GM04504 (cell line): ENCODE measurements at places on chromosomes 4 and X.

- DNase-seq, result no peak
Measured at GRCh38 chr4:130186931-130187330, 1091.0 kb downstream of the C4orf33 start.

GRCh38 chr4:121216461-121216860 lies 52.3 kb upstream of the TNIP3 start:
- DNase-seq, result no peak

- DNase-seq, result no peak
Measured at GRCh38 chr4:19134685-19135084, 1113.1 kb upstream of the LCORL start.

DNA sequence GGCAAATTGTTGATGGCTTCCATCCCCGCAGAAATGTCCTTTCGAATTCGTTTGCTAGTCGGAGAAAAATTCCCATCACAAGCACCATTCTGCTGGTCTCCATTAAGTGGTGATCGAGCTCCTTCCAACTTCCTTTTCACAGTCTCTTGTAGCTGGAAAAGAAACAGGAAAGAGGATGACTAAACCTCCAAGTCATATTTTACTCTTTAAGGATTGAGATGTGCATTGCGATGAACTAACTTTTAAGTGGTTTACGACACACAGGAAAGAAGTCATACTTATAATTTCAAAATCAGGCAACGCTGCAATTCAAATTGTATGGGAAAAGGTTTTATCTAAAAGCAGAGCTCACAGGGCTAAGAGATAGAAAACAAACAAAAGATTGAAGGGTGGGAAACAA lies 225.2 kb downstream of the MGST2 start:
- DNase-seq, result peak; percentile 58

GRCh38 chr4:82692101-82692780 lies 106.4 kb downstream of the SCD5 start:
- DNase-seq, result no peak

DNA sequence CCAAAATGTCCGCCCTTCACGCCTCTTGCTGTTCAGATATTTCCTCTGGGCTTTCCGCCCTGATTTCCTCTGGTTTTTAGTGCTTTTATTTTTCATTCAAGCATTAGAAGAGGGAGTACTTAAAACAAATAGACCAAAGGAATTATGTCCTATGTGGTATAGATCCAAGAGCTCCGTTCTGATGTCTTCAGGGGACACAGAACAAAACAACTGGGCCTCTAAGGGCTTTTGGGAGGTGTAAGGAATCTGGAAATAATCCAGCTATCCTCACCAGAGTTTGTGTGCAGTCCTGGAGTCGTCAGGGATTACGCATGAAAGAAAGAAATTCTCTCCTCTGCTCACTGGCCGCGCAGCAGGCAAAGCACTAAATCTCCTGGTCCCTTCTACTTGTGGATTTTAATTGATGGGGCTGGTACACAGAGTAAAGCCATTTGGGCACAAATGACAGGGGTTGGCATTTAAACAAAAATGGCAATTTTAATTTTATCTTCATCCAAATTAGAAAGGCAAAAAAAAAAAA lies 999.2 kb downstream of the ADGRL3 start:
- no peak for DNase-seq

DNA sequence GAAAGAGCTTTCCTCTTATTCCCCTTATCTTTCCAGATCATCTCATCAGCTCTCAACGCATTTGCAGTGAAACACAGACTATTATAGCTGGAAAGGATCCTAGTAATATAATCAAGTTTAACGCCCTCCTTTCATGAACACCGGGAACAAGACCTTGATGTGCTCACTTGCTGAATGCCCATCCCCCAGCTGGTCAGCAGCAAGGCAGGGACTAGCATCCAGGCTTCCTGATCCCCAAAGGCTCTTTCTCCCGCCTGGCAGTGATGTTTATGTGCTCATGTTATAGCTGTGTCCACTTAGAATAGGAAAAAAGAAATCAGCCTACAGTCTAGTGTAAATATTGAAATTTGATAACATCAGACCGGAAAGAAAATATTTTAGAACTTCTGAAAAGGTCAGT lies 24.6 kb downstream of the GPC4 start:
- DNase-seq, result no peak

GRCh38 chr4:147136310-147136709 lies 190.6 kb upstream of the TTC29 start:
- DNase-seq, result no peak

DNA sequence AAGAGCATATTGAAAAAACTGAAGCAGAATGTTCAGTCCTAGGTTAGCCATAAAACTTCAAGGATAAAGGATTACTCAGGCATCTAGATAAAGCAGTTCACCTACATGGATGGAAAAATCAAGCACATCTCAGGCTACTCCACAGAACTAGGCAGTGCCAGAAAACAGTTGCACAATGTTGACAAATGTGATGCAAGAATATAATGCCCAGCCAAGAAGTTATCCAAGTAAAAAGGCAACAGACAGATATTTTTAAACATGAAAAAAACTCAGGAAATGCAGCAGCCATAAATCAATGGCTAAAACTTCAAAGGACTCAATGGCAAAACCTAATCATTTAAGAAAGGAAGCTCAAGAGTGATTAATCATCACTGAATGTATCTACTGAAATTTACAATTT lies 456.0 kb upstream of the FAM241A start:
- DNase-seq, result peak; percentile 69

- DNase-seq, result no peak
Measured at GRCh38 chrX:133676344-133677122, 261.2 kb upstream of the GPC4 start.

DNA sequence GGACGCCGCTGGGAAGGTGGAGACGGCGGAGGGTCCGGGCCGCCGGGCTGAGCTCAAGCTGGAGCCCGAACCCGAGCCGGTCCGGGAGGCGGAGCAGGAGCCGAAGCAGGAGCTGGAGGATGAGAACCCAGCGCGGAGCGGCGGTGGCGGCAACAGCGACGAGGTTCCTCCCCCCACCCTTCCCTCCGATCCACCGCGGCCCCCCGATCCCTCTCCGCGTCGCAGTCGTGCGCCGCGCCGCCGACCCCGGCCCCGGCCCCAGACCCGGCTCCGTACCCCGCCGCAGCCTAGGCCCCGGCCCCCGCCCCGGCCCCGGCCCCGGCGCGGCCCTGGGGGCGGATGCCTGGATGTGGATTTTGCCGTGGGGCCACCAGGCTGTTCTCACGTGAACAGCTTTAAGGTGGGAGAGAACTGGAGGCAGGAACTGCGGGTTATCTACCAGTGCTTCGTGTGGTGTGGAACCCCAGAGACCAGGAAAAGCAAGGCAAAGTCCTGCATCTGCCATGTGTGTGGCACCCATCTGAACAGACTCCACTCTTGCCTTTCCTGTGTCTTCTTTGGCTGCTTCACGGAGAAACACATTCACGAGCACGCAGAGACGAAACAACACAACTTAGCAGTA lies 483 bp downstream of the USP27X start:
- no peak for DNase-seq

- no peak for DNase-seq
Measured at GRCh38 chrX:114976292-114976691, 41.1 kb downstream of the IL13RA2 start.

DNA sequence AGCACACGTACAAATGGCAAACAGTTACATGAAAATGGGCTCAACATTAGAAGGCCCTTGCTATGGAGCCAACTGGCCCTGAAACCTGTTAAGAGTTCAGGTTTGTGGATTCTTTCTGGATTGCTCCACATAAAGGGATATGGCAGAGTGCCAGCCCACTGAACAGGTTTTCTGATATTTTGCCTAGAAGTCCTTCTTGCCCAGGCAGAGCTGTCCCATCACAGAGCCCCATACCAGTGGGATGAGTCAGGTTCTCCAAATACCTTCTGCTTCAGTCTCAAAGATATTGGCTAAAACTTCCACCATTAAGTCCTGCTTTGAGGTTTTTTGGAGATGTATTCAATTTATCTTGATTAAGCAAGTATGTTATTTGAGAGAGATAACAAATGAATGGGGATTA lies 146.8 kb upstream of the IL1RAPL2 start:
- DNase-seq, result no peak

GRCh38 chrX:132058050-132058449 lies 34.9 kb downstream of the STK26 start:
- DNase-seq, result no peak

DNA sequence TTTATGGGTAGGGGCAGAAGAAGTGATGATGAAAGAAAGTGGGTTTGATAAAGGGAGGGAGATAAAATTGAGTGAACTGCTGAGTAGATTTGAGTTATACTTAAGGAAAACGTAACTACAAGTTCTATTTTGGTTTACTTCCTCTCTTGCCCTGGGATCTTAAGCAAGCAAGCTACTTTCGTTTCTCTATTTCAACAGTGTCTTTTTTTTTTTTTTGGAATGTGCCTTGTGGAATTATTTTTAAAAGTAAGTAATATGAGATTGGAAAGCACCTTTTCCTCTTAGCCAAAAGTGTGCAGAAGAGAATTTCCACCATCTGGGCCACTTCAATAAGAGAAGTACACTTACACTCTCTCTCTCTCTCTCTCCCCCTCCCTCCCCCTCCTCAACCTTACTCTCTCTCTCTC lies 16.0 kb upstream of the C4orf36 start:
- DNase-seq, result no peak

DNA sequence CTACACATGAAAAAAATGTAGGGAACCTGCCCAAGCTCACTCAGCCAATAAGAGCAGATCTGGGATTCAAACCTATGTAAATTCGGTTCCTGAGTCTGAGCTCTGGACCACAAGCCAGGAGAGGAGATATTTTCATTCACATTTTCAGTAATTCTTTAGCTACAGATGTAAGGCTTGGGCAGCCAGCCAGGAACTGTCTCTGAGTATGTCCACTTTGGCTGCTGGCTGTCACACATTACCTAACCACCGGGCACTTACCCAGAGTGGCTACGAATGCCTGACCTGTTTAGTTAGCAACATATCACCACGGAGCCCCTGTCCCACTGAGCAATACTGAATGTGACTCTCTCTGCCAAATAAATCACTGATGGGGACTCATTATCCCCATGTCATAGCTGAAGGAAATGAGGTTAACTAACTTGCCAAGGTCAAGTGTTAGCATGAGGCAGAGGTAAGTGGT lies 15.3 kb downstream of the USP46 start:
- DNase-seq, result peak; percentile 46

- DNase-seq, result no peak
Measured at GRCh38 chrX:103343105-103343504, 13.1 kb downstream of the TCEAL7 start.

GRCh38 chr4:112591593-112591992 lies 45.1 kb downstream of the ZGRF1 start:
- no peak for DNase-seq

GRCh38 chr4:139503622-139504166 lies 49.8 kb downstream of the RAB33B start:
- DNase-seq, result no peak

DNA sequence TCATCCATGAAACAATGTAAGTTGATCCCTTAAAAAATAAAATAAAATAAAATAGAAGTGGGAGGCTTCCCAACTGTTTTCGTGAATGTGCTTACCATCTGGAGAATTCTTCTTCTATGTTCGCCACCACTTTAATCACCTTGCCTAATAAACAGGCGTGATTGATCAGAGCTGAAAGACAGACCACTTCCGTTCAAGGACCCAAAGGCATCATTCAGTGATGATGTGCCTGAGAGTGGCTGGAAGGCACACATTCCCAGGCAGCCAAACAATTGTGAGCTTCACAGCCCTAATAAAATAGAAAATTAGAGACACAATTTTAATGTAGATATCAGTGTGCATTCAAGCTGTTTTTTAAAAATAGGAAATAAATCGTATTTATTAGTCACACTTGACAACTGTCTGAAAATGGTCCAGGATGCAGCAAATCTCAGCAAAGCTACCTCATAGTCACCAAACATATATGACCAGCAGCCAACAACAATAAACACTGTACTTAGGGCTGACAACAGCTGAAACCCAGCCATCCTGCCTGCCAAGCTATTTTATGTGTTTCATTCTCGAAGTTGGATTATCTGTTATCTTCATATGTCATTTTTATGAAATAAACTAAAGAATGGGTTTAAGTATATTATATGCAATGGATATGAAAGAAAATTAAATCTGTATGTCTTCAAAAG lies 163.2 kb upstream of the FAM9B start:
- DNase-seq, result peak; percentile 34

DNA sequence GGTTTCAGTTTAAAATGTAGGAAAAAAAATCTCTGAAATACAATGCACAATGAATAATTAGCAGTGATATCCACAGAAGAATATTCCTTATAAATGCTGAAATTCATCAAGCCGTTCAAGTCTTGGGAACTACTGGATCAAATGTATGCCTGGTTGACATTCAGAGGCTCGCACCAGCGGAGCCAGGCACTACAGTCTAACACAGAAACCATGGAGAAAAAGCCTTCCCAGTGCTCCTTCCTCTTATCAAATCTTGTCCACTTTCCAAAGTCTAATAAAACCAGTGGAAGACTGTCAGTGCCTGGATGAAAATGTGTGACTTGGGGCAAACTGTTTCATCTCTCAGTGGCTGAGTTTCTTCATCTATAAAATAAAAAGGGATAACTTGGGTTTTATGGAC lies 35.9 kb downstream of the CENPU start:
- DNase-seq, result no peak

- no peak for DNase-seq
Measured at GRCh38 chr4:141711211-141711610, 74.8 kb downstream of the IL15 start.

DNA sequence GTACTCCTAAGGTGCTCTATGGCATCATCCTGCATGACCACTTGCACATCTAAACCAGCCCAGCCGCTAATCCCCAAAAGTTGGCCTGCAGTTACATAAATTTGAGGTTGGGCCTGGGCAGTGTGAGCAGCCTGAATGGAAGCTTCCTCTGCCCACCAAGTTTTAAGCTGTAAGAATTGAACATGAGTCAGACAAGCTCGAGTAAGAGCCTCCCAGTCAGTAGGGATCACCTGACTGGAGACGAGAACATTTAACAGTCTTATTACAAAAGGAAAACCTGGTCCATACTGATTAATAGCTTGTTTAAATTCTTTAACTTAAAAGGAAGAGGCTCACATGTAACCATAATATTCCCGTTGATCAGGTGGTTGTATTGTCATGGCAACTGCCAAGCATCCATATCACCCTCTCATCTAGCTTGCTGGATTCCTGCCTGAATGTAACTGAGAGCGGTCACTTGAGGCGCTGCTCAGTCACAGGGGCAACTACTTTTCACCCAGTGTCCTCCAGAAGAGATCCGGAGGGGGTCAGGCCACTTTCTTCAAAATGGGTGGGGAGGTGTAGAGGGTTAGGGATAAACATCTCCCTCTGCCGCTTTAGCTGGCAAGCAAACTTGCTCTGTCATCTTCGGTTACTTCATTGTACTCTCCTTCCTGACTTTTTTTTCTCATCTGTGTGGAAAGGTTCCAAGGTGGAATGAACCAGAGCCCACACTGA lies 56.6 kb upstream of the WDR1 start:
- no peak for DNase-seq
